ENCODE measurements at places on chromosomes 12 and 14.

DNA sequence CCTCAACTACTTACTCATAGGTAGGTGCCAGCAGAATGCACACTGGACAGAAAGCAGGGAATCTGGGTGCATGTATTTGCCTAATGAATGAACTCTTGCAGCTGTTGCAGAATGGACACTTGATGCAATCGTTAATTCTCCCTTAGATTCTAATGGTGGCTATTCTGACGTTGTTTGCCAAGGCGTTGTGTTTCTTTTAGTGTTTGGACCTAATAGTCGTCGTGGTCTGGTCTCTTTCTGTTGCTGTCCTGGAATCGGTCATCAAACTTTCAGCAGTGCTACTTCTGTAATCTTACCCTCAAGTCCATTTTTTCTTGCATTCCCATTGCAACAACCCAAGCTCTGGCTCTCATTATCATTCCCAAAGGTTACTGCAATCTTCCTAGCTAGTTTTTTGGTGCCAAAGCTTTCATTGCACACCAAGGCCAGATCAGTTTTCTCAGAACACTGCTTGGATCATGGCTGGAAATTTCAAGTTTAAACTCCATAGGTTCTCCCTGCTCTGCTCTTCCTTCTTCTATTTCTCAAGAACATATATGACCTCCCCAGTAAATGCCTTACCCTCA, 31.3 kb downstream of the BMP4 start:
- DNase-seq, result no peak

- DNase-seq, result no peak
Observed at GRCh38 chr12:129337413-129337812, 484.1 kb downstream of the GLT1D1 start.

- no peak for DNase-seq
Observed at GRCh38 chr14:93685121-93685895, 103.0 kb downstream of the PRIMA1 start.

GRCh38 chr14:88140874-88141273, 135.9 kb downstream of the GPR65 start:
- no peak for DNase-seq

GRCh38 chr12:19988459-19988873, 379.9 kb upstream of the PDE3A start:
- DNase-seq, result no peak

DNA sequence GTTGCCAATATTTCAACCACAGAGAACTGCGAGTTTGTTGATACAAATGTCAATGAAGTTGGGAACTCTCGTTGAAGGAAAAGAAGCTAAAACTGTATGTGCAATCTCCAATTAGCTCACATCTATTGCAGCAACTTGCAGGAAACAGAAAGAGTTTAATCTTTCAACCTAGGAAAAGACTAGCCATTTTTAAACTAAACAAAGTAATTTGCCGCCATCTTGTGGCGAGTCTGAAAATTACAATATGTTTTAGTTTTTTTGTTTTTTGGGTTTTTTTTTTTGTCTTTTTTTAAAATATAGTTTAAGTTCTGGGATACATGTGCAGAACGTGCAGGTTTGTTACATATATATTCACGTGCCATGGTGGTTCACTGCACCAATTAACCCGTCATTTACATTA, 131.2 kb upstream of the FOXG1 start:
- DNase-seq, result peak; percentile 4

GRCh38 chr12:87323369-87323768, 705.8 kb downstream of the C12orf50 start:
- peak; percentile 76 for DNase-seq

GRCh38 chr12:81257947-81258551, 180.2 kb downstream of the ACSS3 start:
- peak; percentile 54 for DNase-seq

GRCh38 chr12:128905003-128905544, 51.8 kb downstream of the GLT1D1 start:
- no peak for DNase-seq
